ENCODE measurements at places on chromosomes 7 and 10. TPM values are rescaled to one million over a fixed set of nuclear protein-coding genes. Genes with fewer than 3 reads are reported as not detected.

DNA sequence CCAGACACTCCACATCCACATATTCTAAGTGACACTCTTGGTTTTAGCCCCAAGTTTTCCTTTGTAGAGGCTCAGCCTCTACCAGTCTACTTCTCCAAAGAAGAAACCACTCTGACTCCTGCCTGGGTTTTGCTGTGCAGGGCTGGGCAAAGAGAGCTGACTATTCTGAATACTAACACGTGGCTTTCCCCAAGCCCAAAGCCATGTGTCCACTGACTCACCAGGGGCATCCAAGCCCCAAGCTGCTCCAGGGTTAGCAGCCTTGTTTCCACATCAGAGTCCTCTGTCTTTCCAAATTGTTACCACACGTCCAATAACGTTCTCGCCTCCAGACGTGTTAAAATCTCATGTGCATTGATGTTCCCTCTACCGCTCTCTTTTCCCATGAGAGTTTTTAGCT lies 8.7 kb downstream of the GALNTL5 start:
- no peaks in the 10 kb centered on the region for H3K36me3 ChIP-seq
- H3K27me3 ChIP-seq: no peaks in the 10 kb centered on the region
- DNase-seq: no peak
- no peaks in the 10 kb centered on the region for H3K4me1 ChIP-seq
- H3K4me3 ChIP-seq: no peak overlapping the region

DNA sequence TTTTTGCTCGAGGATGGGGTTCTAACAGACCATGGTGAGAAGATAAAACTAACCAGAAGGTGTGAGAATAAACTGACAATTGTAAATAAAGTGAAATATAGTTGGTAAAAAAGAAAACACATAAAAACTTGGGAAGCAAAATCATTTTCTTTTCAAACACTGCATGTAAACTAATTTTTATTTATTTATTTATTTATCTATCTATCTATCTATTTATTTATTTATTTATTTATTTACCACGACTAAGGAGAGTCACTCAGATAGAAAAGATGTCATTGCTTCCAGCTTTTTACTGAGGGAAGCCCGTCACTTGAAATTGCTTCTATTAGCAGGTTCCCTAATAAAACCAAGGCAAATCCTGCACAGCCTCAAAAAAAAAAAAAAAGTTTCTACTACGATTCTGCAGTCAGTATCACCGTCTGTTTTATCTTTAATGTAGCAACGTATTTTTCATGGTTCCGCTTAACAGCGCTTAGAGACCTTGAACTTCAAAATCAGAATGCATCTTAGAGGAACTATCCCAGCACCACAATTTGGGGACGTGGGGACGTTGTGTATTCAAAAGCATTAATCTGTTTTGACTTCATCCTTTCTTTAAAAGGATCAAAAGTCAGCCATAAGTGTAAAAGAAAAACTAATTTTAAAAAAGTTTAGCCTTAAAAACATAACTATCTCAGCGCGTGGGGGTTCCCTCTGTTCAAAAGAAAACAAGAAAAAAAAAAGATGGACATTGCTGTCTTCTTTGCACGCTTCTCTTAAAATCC lies 33.3 kb upstream of the EBLN1 start:
- peaks cover 7% of the 10 kb centered on the region for H3K36me3 ChIP-seq
- peak overlapping the region; percentile 83 for H3K4me3 ChIP-seq
- no peak for DNase-seq
- peaks cover 42% of the 10 kb centered on the region for H3K4me1 ChIP-seq
- H3K27ac ChIP-seq: peak overlapping the region; percentile 98
- H3K27me3 ChIP-seq: peaks cover 9% of the 10 kb centered on the region

DNA sequence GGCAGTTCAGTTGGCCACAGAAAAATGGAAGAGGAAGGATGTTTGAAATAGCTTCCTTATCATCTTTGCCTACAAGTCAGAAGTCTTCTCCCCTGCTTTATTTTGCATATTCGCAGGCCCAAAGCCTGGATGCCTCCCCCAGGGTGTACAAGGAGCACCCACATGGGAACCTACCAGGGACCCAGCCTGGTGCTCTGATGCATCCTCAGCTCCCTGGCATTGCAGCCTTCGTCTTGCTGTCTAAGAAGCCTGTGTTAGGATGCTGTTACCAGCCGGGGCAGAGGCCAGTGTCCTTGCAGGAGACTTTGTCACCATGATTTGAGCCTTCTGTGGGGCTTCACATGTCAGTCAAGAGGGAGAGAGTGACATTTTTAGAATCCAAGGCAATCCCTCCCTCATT lies 27.0 kb upstream of the GPR26 start:
- DNase-seq: no peak
- no peaks in the 10 kb centered on the region for H3K36me3 ChIP-seq

GRCh38 chr10:22553452-22553995 lies 160.9 kb downstream of the PIP4K2A start:
- H3K27me3 ChIP-seq: no peaks in the 10 kb centered on the region
- no peak overlapping the region for H3K27ac ChIP-seq
- no peak overlapping the region for H3K4me3 ChIP-seq
- no peak for DNase-seq

DNA sequence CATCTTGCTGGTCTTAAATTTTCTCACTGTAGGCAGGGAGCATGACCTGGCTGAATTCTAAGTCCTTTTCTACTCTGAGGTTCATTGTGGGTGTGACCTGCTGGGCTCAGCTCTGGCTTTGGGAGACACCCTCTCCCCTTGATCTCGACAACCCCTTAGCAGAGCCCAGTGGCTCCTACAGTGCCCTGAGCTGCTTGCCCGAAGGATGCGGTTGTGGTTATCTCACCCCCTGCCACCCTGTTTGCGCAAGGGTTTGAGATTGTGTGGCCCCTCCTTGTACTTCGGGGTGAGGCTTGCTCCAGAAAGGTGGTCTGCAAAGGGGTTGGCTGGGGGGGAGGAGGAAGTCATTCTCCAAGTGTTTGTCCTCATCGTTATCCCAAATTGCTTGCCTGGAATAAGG lies 55.3 kb downstream of the TCF7L2 start:
- H3K36me3 ChIP-seq: no peaks in the 10 kb centered on the region
- no peak overlapping the region for H3K27ac ChIP-seq
- H3K4me1 ChIP-seq: peaks cover 21% of the 10 kb centered on the region
- no peak overlapping the region for H3K4me3 ChIP-seq

DNA sequence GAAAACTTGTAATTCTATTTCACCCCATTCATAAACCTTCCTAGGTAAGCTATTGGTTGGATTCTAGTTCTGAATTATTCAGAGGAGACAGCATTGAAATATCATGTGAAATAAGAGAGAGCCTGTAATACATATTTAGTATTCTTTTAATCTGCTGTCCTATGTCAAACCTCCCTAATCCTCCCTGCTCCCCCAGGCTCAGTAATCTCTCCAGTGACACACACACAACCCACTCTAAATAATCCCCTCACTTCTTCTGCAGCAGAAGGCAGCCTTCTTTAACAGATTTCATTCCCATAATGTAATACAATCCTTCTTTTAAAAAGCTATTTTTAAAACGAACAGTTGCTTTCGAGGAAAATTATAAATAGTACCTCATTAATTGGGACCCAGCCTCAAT lies 639.7 kb upstream of the AUTS2 start:
- no peak overlapping the region for H3K4me3 ChIP-seq
- H3K27me3 ChIP-seq: no peaks in the 10 kb centered on the region
- H3K4me1 ChIP-seq: no peaks in the 10 kb centered on the region

DNA sequence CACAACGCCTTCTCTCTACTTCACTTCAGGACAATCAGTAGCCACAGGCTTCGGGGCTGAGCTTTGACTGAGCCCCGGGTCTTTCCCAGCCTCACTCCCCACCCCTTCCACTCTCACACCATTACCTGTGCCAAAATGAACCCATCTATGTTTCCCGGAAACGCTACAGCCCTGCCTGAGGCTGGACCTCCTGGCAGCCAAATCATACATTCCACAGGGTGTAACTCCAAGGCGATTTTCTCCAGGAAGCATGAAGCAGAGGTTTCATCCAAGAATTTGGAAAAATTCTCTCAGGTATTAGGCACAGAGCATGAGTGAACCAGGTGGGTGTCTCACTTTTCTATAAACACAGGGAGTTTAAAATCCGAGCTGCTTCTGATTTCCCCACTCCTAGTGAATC lies 286.3 kb downstream of the TNS3 start:
- H3K27ac ChIP-seq: peak overlapping the region; percentile 27
- DNase-seq: no peak
- no peak overlapping the region for H3K4me3 ChIP-seq
- H3K36me3 ChIP-seq: no peaks in the 10 kb centered on the region

DNA sequence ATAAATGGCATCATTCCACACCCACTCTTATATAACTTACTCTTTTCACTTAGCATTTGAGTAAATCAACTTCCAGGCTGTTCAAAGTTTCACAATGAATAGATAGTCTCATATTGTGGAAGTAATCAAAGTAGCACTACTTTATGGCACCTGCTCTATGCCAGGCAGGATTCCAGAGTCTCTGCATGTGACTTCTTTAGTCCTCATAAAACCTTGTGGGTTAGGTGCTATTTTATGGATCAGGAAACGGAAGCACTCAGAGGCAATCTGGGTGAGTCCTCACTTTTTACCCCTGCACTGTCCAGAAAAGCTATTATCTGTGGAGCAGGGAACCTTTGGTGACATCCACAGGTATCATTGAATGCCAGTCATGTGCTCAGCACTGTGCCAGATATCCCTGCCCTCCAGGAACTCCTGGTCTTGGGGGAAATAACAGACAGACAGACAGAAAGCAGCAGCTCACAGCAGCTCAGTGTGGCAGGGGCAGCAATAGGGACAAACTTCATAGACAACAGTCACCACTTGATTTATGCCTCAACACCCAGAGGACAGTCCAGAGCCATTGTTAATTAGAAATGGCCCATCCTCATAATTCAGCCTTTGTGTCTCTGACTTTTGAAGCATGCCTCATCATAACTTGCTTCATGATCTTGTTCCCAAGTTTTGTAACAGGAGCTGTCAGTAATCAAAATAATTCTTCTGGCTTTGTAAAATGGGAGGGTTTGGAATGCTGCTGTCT lies 160.6 kb downstream of the SEC23IP start:
- no peak for DNase-seq
- H3K4me1 ChIP-seq: no peaks in the 10 kb centered on the region
- H3K27ac ChIP-seq: no peak overlapping the region
- no peaks in the 10 kb centered on the region for H3K36me3 ChIP-seq
- peaks cover 15% of the 10 kb centered on the region for H3K27me3 ChIP-seq
- no peak overlapping the region for H3K4me3 ChIP-seq

DNA sequence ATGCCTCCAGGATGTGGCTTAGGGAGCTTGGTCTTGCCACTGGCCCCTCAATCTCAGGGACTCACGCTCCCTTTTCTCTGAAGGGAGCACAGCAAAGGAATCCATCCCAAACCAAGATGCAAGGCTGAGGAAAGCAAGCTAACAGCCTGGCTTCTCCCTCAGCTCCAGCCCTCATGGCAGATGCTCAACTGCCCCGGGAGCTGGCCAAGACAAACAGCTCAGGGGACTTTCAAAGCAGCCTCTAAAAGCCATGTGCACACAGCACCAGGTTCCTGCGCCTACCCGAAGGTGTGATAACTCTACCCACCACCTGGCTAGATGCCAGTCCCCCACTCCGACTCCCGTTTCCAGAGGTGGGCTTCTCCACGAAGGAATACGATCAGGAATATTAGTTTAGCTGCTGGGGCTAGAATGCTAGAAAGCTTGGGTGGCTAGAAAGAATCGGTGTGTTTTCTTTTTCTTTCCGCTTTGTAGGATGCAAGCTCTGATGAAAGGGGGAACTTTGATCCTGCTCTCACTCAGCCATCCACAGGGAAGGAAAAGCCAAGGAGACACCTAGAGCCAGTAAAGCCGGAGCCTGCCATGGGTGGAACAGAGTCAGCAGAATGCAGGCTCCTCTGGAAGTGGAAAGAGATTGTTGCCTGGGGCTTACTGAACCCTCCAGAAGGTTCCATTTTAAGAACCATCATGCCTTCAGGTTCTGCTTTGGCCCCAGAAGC lies 89.0 kb upstream of the FGFR2 start:
- no peak overlapping the region for H3K4me3 ChIP-seq
- H3K27me3 ChIP-seq: no peaks in the 10 kb centered on the region
- no peak for DNase-seq
- no peaks in the 10 kb centered on the region for H3K4me1 ChIP-seq

DNA sequence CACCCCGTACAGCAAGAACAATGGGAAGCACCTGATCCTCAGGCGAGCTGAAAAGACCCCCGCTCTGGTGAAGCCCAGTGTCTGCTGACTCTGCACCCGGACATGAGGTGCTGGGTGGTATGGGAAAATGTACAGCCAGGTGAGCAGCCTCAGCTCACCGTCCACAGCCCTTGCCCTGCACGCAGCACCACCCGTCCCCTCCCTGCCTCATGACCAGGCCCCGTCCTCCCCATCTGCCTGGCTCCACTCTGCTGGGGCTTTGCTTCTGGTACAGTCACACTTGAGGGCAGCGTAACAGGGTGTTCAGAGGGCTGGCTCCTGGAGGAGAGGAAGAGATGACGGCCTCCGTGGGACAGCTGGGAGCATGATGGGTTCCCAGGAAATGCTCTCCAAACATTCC lies 49.1 kb downstream of the NCAPG2 start:
- DNase-seq: no peak
- H3K27ac ChIP-seq: peak overlapping the region; percentile 86
- no peaks in the 10 kb centered on the region for H3K27me3 ChIP-seq

DNA sequence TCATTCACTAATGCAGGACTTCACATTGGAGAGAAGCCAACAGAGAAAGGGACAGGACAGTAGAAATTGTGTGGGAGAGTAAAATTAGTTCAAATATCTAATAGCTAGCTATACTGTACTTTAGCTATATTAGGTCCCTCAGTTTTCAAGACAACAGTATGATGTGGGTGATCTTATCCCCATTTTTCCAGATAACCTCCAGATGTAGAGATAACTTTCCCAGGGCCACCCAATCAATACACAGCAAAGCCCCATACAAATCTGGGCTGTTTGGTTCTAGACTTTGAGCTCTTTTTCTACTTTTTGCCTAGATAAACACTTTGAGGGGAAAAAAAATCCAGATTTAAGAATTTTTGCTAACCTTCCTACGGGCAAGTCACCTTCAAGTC lies 482 bp upstream of the CLDN12 start:
- peaks cover 2% of the 10 kb centered on the region for H3K36me3 ChIP-seq
- peaks cover 15% of the 10 kb centered on the region for H3K4me1 ChIP-seq
- H3K27me3 ChIP-seq: peaks cover 24% of the 10 kb centered on the region
- H3K27ac ChIP-seq: peak overlapping the region; percentile 91

DNA sequence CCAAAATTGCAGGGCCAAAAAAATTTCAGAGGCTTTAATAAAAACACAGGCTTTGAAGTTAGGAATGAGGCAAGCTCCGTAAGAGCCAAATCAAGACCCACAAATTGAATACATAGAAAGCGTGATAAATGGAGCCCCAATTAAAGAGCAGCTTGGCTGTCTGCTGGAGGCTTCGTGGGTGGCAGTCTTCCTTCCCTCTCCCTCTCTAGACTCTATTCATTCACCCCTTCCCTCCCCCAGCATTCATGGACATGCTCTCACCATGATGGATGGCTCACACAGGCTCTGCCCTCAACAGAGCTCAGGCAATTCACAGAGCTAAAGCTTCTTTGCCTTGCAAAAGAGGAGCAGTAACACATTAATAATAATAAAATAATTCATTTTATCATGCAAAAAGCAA lies 214.1 kb downstream of the HERPUD2 start:
- H3K27ac ChIP-seq: no peak overlapping the region
- H3K4me3 ChIP-seq: no peak overlapping the region
- no peak for DNase-seq
- H3K4me1 ChIP-seq: no peaks in the 10 kb centered on the region

- no peak for DNase-seq
- H3K36me3 ChIP-seq: no peaks in the 10 kb centered on the region
- H3K27ac ChIP-seq: no peak overlapping the region
- H3K4me1 ChIP-seq: no peaks in the 10 kb centered on the region
- no peak overlapping the region for H3K4me3 ChIP-seq
Measured at GRCh38 chr10:76581506-76582256, 1055.9 kb downstream of the KCNMA1 start.

GRCh38 chr7:150800581-150801241 lies at the start of gene TMEM176A:
TMEM176A (plus strand) TSS chr7:150800769; CDS start chr7:150801551, 782 bp downstream.
- no peak for DNase-seq
- H3K4me3 ChIP-seq: peak within 1 kb of the TSS; percentile 2
- H3K27me3 ChIP-seq: peaks cover 66% of the 10 kb centered on the region

CHAT gene
- total RNA-seq: not detected

CTNNA3 gene
- total RNA-seq: 0.57 TPM
